ENCODE measurements at places on chromosomes 6 and 20.

DNA sequence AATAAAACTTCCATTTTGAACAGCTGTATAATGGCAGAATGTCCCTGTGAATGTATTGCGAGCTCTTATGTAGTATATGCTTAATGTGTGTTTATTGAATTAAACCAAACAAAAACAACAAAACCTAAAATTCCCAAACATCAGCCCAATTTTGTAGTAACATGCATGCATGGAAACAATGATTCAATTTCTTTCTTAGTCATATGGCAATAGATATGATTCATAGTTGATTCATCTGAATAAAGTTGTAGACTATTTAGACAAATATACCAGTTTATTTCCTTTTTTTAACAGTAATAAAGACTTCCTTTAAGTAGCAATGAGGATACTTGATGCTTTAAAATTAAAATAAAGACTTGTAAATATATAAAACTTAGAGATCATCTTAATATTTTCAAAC lies 670.6 kb downstream of the CD109 start:
- no peak for DNase-seq

- DNase-seq, result no peak
Measured at GRCh38 chr20:18851629-18852028, 38.0 kb downstream of the SCP2D1 start.

DNA sequence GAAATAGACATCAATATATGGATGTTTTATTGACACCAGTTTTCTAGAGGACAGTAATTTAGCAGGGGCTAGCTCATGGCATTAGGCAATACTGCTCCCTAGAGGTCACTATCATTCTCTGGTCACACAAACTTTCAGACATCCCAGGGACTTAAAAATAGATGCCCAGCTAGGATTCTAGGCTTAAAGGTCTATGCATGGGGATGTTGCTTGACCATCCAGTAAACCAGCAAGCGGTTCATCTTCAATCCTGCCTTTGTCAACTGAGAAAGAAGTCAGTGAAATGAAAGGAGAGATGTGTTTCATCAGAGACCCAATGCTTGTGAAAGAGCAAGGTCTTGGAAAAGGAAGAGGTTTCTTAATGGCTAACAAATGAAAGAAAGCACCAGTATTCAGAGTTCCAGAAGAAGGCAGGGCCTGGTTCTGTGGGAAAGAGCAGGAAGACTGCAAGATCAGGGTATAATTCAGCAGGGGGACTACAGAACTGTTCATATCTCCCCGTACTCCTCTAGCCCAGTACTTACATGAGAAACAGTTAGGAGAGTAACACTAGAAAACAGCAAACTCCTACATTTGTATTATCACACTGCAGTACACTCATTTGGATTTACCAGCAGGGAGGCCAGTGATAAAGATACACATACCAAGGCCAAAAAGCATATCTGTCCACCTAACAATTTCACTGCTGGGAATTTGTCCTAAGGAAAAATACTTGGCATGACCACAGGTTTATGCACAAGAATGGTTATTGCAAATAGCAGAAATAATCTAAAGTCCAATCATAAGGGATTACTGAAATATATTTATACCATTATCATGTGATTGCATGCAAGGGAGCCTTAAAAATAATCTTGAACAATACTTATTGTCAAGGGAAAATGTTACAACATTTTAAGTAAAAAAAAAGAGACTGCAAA lies 151.4 kb upstream of the LAMA2 start:
- DNase-seq, result no peak

DNA sequence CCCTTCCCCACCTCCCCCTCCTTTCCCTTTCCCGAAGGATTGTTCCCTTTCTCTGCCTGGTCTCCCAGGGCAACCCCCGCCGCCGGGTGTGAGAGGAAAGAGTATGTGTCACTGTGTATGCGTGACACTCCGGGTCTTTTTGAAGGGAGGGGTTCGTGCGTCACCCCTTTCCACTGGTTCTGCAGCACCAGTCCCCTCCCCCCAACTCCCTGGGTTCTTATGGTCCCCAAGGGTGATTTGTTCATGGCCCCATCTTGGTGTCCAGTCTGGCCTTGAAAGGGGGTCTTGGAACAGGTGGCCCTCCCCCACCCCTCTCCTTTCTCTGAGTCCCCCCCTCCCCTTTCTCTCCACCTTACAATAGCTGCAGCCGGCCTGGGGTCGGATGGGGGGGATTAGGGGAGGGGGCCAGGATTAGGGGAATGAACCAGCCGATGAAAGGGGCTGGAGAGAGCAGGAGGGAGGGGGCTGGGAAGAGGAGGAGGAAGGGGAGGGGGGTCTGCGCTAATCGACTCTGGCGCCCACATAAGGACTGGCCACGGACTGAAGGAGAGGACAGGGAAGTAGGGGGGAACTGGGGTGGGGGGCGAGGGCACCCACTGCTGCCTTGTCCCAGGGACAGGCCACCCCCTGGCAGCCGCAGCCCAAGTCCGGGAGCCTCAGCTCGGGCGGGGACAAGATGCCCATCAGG lies 1.3 kb upstream of the RING1 start:
- DNase-seq, result no peak

- no peak for DNase-seq
Measured at GRCh38 chr6:155183095-155183494, 80.7 kb upstream of the CLDN20 start.

All from vagina (tissue), 2 donors.